ENCODE measurements at places on chromosomes 4 and X.

DNA sequence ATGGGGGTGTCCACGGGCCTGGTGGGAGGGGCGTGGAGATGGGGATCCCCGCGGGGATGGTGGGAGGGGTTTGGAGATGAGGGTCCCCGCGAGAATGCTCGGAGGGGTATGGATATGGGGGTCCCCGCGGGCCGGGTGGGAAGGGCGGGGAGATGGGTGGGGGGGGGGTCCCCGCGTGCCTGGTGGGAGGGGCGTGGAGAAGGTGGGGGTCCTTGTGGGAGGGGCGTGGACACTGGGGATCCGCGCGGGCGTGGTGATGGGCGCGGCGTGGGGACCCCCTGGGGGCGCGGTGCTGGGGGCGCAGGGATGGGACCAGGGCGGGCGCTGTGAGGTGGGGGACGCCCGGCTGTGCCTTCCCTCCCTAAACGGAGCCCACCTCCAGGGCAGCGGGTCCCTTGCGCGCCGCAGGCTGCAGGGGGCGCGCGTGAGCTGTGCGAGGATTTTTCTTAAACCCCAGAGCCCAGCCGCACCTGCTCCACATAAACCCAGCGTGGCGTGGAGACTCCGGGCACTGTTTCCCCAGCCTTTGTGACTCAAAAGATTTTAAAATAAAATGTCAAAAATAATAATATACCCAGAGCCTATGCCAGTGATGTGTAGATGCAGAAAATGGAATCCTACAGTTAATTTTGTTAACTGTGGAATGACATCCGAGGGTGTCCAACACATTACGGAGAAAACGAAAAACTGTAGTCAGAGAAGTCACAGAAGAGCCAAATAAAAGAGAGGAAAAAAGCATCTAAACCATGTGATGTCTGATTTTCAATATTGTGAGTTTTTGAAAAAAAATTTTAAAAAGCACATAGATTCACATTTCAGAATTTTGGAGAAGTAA lies 1.5 kb upstream of the ASMTL start:
- no peak for DNase-seq

DNA sequence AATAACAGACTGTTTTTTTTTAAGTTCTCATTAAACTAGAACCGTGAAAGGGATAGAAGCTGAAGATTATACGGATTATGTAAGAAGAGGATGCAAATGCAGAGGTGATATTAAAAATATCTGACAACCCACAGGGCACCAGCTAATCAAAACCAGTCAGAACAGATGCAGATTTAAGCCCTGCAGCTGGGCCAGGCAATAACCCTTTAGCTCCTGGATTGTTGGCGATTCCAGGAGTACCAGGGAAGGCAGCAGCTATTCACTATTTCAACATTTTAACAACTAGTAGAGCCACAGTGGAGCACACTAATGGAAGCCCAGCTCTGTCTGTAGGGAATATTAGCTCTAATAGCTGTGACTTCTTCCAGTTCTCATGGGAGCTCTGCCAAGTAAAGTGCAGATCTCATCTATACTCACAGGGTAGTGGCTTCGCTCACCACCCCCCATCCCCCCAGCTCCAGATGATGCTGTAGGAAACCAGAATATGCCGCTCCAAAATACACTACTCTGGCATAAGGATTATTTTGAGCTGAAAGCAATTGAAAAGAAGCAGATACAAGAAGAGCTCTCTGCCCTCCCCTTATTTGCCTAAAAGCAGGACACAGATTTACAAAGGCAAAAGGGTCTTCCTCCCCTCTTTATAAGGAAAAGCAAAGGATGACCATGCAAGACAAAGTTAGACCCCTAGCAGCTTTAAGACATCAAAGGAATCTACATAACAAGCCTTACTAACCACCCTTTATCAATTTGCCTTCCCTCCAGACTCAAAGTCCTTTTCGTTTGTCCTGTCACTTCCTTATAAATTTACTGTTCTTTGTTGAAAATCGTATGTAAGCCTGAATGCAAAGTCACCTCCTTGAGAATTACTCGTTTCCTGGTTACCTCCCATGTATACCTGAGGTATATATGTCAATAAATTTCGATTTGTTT lies 13.7 kb downstream of the SCD5 start:
- DNase-seq: no peak

GRCh38 chr4:3387154-3387942 lies 54.4 kb upstream of the HGFAC start:
- no peak for DNase-seq

DNA sequence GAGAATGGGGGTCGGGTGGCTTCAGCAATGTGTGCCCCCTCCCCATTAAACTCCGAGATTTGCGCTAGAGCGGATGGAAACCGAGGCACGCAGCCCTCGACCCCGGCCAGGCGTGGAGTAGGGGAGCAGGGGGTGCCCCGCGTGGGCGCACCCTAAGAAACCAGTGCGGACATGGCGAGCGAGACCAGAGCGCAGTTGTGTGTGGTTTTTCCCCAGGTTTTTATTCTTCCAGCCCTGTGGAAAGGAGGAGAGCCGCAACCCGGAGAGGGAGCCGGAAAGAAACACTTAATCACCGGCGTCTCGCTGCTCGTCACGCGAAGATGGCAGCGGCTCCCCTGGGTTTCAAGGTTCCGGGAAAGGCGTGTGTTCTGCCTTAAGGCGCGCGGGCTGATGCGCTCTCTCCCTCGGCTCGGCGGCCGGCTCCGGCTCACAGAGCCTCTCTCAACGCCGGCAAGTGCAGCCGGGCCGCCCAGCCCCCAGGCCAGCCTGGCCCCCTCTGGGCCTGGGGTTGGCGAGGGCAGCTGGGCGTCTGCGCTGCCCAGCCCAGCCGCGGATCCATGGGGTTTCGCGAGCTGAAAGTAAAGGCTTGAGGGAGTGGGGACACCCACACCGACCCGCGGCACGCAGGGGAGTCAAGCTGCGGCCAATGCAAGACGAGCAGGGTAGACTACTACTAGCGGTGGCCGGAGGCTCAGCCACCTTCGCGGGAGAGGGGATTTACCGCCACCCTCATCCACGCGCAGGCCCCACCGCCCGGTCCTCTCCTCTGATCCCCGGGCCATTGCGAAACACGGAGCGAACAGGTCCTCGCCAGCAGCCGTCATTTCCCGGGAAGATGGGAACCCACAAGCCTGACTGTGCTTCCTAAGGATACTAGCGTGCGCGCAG lies 74.0 kb upstream of the BCOR start:
- DNase-seq: no peak

DNA sequence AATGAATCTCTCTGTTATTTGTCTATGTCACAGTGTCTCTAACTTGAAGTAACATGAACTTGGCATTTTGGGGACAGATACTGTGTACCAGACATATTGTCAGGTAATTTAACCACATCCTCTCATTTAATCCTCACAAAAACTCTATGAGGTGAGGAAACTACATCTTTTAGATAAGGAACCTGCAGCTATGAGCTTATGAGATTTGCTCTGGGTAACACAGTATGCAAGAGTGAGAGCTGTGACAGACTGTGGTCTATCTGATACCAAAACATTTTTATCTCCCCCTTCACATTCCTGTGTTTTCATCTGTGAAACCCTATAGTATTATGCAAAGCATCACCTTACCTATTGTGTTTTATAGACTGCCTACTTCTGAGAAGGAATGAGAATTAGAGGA lies 58.4 kb upstream of the HS3ST1 start:
- DNase-seq: no peak

DNA sequence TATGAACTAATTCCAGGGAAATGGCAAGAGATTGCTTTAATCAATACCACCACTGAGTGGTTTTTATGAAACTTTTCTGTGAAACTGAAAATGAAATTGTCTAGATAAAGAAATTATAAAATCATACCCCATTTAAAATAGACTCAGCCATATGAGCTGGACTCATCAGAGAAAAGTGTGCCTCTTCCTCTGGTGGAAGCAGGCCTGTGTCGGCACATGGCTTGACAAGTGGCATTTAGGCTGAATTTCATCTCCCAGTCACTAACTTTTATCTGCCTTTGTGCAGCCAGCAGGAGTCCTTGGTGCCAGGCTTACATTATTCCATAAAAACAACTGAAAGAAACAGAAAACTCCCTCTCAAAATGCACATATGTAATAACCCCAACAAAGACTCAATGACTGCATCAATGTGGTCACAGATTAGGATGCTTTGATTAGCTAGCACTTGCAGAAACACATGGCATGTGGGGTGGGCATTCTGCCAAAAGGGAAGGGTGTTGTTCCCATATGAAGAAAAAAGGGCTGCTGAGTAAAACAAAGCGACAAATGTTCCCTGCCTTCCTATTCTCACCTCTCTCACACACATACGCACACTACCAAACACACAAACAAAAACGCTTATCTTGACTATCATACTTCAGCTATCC lies 232.3 kb downstream of the PABPC4L start:
- no peak for DNase-seq

GRCh38 chrX:5640071-5640470 lies 588.6 kb downstream of the NLGN4X start:
- DNase-seq: no peak

GRCh38 chrX:17086317-17086716 lies 139.9 kb downstream of the REPS2 start:
- no peak for DNase-seq

GRCh38 chr4:5055411-5055810 lies 4.1 kb downstream of the STK32B start:
- DNase-seq: no peak

GRCh38 chr4:2579910-2580309 lies 43.5 kb downstream of the FAM193A start:
- no peak for DNase-seq

DNA sequence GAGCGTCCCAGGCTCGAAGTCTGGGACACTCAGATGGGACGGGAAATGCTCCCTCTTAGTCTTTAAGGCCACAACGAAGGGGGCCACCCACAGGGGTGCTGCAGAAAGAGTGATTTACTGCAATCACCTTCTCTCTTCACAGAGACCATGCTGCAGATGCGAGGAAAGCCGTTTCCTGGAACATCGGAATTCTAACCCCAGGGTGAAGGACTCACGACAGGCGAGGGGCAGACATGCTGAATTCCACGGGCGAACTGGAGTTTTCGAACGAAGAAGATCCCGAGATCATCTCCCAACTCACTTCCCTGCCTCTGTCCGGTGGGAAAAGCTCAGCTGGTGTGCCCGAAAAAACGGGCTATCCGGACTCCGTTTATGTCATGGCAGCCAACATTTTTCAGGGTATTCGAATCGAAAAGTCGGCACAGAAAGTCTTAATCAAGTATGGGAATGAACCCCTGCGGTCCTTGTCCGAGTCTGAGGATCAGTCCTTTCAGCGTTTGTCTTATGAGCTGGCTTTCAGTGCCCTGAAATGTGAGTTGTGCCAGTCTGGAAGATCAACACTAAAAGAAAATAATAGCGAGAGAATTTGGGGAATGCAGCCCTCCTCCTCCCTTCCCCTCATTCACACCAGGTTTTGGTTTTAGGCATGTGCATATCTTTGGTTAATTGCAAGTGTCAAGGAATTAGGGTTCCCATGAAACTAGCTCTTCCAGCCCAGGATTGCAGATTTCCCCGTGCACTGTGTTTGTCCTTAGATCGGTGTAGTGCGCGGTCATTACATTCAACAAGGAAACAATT lies 905 bp downstream of the NSUN7 start:
- no peak for DNase-seq

GRCh38 chr4:107978716-107979451 lies 10.8 kb upstream of the HADH start:
- DNase-seq: no peak

DNA sequence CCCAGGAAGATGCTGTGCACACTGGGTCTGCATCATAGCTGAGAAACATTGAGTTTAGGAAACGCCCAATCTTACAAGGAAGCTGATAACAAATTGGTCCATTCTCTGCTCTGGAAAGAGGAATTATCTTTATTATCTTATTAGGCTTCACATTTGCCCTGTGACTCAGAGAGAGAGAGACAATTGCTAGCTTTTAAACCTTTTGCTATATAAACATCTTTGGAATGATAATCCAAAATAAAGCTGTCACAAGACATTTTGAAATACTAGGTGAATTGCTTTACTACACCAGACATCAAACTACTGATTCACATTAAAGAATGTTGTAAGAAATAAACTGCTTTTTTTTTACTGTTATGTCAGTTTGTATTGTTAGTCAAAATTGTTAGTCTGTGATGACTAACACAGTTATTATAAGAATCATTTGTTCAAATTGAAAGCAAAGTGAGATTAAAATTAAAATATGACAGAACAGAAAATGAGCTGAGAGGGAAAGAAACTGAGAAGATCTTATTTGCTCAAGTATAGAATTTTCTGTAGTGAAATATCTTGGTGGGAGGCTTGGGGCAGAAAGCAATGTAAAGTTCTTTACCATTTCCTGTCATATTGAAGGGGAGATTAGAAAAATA lies 765.4 kb upstream of the PCDH10 start:
- DNase-seq: no peak

GRCh38 chrX:132443196-132444135 lies 45.4 kb downstream of the MBNL3 start:
- DNase-seq: no peak

DNA sequence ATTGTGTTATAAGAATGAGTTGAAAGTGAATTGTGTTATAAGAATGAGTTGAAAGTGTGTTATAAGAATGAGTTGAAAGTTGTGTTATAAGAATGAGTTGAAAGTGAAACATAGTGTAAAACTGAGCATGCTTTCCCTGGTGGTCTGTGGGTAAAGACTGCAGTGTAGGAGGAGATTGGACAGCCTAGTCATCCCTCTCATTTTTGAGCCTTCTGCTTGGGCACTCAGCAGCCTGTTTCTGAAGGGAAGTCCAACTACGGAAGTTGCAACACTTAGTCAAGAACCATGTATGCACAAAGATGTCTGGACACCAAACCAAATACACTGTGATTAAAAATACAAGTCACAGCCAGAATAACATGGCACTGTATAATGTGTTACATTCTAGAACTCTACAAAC lies 72.6 kb downstream of the ANK2 start:
- DNase-seq: no peak
